Tongue (tissue), 3 donors: ENCODE measurements at places on chromosomes 7 and 10.

DNA sequence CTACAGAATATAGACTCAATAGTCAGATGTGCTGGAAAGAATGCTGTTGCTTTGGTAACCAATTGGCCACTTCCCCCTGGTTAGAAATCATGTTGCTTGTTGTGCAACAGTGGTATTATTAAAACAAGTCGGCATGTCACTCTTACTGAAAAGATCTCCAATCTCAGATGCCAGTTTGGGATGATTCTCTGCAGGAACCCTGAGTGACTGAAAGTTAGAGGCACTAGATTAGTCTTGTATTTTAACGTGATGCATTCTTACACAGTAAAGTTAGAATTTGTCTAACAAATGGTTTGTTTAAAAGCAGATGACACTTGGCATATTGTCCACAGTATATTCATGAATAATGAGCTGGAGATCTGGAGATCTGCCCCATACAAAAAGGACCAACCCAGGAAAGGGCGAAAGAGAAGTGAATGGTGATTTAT, 287.6 kb downstream of the TWIST1 start:
- peak; percentile 41 for DNase-seq

DNA sequence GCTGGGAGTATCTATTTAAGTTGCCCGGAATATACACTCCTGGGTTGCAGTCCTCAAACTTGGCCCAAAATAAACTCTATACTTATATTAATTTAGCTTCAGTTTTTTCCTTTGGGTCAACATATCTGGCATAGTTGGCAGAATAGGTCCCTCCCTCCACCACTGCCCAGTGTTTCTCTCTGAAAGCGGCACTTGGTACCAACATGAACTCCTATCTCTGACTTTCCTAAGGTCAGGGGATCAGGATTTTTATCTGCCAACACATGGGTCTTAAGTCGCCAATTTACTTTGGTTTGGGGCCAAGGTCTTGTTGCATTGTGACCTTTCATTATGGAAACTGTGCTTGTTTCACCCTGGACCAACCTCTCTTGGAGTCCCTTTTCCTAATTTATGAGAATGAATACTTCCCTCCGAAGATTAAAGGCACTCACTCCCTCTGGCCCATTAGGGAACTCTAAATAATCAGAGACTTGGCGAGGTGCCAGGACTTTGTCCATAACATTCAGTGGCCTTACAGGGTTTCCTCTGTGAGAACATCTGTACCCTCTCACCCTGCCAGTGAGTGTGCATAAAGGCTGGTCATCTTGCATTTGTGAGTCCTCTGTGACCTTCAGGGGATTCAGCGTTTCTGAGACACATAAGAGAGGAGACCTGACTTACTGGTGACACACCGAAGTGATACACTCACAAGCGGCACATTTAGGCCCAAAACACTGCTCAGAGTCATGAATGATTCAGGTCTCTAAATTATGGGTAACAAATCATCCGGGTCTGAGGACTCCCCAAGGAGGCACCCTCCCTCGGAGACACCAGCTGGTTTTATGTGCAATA, 19.7 kb upstream of the FKBP9 start:
- peak; percentile 58 for DNase-seq

DNA sequence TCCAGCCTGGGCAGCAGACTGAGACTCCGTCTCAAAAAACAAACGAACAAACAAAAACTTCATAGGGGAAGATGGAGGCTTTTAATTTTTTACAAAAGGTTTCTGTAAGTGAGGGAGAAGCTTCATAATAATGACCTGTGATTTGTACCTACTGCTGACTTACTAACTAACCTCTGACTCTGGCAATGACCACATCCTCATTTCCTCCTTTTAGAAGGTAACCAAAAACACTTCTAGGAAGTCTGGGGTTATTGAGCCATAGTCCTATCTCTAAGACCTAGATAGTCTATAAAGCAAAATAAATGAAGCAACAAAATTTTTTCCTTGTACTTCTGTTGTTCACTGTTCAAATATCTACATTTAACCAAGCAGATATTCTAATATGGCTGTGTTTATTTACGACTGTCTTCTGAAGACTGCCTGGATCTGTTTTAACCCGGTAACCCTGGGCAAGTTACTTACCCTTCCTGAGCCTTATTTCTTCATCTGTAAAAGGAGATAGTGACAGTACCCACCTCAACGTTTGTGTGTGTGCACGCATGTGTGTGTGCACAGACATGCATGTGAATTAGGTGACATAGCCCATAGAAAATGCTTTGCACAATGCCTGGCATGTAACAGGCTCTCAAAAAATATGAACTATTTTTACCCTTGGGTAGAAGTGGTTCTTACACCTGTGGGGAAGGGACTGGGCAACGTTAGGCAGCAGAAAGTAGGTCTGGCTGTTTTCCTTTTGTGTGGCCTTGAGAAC, 30.8 kb upstream of the SMNDC1 start:
- DNase-seq: no peak

DNA sequence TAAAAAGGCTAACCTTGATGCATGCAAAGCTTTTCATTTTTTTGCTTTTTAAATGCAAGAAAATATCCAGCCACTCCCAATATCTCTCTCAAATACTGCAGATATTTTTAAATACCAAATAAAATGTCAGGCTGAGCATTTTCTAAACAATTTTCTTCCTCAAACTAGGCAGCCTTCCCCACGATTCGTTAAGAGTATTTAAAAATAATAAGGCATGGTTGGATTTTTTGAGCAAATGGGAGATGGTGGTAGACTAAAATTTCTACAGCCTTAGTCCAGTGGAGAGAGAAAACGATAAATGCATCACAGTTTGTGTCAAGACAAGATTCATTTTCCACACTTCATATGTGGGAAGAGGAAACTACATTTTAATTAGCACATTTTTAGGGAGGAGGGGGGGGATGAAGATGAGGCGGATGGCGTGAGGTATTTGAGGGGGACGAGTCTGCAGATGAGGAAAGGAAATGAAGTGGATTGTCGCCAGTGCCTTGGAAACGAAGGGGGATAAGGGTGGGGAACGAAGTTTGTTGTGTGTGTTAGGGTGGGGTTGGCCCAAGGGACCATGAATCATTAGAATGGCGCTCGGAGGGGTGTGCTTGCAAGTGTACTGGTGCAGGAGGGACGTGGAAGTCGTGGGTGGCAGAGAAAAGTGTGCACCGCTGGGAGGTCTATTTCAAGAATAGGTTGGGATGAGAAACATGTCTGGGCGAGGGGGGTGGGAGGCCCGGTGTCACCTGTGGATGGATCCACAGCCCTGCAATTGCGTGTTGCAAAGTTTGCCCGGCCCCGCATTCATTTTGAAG, 1.2 kb upstream of the ADD3 start:
- peak; percentile 76 for DNase-seq

- peak; percentile 95 for DNase-seq
These were observed 13.7 kb downstream of the RPS24 start for GRCh38 chr10:78047314-78047891.

- no peak for DNase-seq
These were observed 152.6 kb downstream of the ZMYND11 start for GRCh38 chr10:287814-288213.

DNA sequence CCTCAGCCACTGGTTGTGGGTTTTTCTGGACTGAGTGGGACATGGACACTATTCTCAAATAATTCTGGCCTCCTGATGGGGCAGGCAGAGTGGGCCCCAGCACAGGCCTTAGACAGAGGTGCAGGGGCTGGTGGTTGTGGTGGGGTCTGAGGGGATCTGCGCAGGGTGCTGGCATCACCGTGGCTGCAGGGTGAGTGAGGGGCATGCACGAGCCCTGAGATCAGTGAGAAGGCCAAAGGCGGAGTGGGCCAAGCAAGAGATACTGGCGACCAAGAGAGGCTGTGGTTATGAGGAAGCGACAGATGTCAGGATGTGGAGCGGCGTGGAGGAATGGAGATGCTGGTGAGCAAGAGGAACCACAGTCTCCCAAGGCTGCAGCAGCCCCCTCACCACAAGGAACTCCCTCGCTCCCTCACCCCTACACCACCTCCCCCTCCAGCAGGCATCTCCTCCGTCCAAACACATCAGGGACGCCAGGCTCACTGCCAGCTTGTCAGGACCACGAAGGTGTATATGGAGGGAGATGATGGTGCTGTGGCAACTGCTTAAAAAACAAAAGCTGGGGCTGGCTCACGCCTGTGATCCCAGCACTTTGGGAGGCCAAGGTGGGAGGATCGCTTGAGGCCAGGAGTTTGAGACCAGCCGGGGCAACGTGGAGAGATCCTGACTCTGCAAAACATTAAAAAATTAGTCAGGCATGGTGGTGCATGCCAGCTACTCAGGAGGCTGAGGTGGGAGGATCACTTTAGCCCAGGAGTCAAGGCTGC, 9.6 kb downstream of the PRF1 start:
- DNase-seq: no peak

- peak; percentile 88 for DNase-seq
These were observed 198.1 kb upstream of the LYZL2 start for GRCh38 chr10:30827531-30828120.

DNA sequence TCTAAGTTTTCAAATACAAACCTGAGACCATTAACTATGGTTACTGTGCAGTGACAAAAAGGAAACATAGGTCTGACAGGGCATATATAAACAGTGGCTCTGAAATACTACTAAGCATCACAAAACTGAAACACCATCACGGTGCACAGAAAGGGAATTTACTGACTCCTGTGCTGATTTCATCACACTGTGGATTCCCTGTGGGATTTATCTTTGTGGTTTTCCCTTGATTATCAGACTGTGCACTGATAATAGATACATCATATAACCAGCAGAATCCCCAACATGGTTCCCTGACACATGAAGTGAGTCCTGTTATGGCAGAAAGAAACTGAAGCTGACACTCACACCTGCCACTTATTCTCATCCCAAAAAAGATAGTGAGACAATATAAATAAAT, 676.3 kb upstream of the KCND2 start:
- DNase-seq: no peak

DNA sequence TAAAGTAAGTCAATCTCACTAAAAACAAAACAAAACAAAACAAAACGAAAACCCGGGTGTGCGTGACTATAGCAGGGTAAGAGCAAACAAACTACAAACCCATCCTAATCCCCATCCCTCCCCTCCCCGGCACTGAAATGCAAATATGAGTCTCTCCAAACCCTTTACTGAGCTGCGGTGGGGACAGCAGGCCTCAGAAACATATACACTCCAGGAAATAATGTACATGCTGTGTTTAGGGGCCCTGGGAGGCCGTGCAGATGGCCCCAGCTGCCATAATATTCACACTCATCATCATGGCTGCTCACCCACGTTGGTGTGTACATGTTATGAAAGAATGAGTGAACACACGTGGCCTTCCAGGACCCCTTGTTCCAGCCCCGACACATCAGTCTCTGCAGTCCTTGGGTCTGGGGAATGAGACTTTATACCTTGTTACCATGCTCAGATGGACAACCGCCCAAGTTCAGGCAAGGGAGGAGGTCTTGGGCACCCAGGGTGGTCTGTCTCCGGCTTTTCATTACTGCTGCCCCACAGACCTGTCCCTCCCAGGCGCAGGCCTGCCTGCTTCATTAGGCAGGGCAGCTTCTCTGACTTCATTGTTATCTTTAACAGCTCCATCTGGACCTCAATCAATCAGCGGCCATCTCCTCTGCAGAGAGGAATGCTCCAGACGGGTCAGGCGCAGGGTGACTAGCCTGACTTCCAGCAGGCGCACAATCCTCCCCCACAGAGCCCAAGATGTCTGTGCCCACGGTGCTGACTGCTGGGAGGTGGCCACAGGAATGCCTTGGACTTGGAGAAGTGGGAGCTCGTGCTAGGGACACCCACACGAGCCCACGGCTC, 20.6 kb downstream of the HSPA12A start:
- no peak for DNase-seq

DNA sequence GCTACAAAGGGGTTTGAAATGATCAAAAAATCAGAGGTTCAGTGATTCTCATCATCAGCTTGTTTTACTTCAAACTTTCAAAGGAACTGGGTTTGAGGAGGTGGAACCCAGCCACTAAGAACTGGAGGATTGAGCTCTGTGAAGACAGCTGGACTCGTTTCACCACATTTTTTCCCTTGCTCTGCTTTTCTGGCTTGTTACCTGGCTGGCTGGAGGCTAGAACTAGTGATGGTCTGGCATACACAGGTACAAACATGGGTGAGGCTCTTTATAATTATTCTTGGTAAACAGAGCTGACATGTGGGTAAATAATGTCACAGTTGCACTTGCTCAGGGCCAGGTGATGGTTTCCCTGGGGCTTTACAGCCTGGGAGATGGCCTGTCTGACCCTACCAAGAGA, 352.5 kb downstream of the FGFR2 start:
- DNase-seq: peak; percentile 64

DNA sequence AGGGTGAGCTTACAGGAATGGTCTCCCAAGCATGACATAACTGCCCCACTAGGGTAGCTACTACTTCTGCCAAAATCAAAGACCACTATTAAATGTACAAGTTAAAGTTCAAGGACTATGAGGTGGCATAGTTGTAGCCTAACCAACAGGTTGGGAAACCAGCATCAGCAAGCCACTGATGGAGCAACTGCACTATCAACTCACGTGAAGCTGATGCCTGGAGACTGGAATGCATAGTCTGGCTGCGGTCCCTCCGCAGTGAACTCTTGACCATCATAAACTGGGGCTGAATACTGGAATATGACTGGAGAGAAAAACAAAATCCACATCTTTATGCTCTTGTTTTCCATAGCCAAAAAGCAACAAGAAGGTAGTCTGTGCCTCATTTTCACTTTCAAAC, 541.4 kb downstream of the DNAJB9 start:
- DNase-seq: no peak

DNA sequence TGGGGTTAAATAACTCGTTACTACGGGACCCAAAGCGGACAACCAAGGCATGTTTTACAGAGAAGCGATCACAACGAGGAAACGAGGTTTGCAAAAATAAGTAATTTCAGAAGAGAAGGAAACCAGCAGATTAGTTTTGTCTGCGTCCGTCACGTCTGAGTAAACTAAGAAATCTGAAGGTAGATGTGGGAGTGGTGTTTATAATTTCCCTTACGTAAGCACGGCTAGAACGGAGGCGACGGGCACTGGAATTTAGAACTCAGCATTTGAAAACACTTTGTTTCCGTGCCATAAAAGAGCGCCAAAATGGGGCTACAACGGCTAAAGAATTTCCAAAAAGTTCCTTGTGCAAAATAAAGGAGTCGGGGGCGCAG, 718 bp upstream of the UMAD1 start:
- DNase-seq: peak; percentile 70

DNA sequence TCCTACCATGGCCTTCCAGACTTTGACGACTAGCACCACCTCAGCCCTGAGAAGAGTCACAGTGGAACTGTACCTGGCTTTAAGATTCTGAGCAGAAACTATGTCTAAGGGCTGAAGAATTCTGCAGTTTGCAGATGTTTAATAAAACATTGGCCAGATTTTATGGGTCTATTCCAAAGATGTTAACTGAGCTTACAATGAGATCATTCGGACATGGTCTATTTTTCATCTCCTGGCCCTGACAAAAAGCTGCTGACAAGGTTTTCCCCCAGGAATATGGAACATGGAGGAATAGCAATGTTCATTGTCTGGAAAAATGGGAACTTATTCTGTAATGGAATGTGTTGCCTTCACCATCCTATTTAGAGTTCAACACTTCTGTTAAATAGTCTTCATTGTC, 66.4 kb downstream of the PTF1A start:
- peak; percentile 25 for DNase-seq

- peak; percentile 60 for DNase-seq
These were observed 96.0 kb downstream of the MTERF1 start for GRCh38 chr7:91784469-91784868.
